Activated CD4-positive, alpha-beta T cell treated with anti-CD3 and anti-CD28 coated beads, Interleukin-2, amount 10 ng/mL, durations not matched to agents 7 days and 5 days (primary cell): ENCODE measurements at places on chromosomes 2 and 18. TPM values are rescaled to one million over a fixed set of nuclear protein-coding genes. Genes with fewer than 3 reads are reported as not detected.

Gene NTSR2
- not detected for total RNA-seq

Gene NR4A2
- 1.2 TPM for total RNA-seq

Gene EML6
- total RNA-seq = 0.96 TPM

DNA sequence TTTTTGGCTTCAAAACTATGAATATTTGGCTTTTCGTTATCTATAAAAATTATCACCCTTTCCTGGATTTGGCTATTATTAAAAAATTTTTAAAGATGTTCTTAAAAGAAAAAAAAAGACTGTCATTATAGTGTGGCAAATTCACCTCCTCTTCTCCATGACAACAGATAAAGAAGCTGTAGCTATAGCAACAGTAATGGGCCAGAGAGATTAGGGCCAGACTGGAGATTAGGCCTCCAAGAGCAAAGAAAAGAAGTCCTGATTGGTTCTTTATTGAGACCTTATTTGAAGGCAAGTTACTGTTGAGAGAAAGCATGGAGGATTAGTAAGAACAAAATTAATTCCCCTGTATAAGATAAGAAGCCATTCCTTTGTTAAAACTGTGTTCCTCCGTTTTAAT is 812.5 kb downstream of the DCC start:
- H3K4me3 ChIP-seq = no peak overlapping the region
- no peaks in the 10 kb centered on the region for H3K36me3 ChIP-seq
- no peak overlapping the region for H3K27ac ChIP-seq
- DNase-seq = no peak
- H3K27me3 ChIP-seq = no peaks in the 10 kb centered on the region
- no peaks in the 10 kb centered on the region for H3K4me1 ChIP-seq

GRCh38 chr18:45050712-45051601 is 370.3 kb downstream of the SETBP1 start:
- no peaks in the 10 kb centered on the region for H3K4me1 ChIP-seq
- H3K27me3 ChIP-seq = peaks cover 3% of the 10 kb centered on the region
- H3K36me3 ChIP-seq = no peaks in the 10 kb centered on the region
- no peak overlapping the region for H3K27ac ChIP-seq
- H3K4me3 ChIP-seq = no peak overlapping the region

- H3K27ac ChIP-seq = no peak overlapping the region
- H3K4me1 ChIP-seq = no peaks in the 10 kb centered on the region
- no peaks in the 10 kb centered on the region for H3K36me3 ChIP-seq
Measured at GRCh38 chr18:72206814-72207213, 337.3 kb downstream of the CBLN2 start.

DNA sequence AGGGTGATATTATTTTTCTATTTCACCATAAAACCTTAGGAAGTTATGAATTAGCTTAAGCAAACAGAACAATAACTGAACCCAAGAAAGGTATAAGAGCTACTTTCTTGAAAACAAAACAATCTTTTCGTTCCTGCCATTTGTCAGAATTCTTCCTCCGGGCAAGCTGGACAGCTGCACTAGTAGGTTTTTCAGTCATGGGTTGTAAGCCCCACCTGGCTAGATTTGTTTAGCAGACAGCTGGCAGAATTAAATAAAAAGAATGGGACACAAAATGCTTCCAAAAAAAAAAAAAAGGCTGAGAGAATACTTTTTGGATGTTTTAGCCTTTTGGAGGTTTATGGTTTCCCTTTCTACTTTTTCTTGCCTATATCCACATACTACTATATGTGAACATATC is 694.1 kb downstream of the ARHGAP15 start:
- H3K27ac ChIP-seq = no peak overlapping the region
- H3K27me3 ChIP-seq = peaks cover 18% of the 10 kb centered on the region
- no peak for DNase-seq
- H3K4me1 ChIP-seq = no peaks in the 10 kb centered on the region
- no peaks in the 10 kb centered on the region for H3K36me3 ChIP-seq
